Activated CD4-positive, alpha-beta T cell treated with anti-CD3 and anti-CD28 coated beads for 24 hours (primary cell): ENCODE measurements at places on chromosomes 12 and 14.

DNA sequence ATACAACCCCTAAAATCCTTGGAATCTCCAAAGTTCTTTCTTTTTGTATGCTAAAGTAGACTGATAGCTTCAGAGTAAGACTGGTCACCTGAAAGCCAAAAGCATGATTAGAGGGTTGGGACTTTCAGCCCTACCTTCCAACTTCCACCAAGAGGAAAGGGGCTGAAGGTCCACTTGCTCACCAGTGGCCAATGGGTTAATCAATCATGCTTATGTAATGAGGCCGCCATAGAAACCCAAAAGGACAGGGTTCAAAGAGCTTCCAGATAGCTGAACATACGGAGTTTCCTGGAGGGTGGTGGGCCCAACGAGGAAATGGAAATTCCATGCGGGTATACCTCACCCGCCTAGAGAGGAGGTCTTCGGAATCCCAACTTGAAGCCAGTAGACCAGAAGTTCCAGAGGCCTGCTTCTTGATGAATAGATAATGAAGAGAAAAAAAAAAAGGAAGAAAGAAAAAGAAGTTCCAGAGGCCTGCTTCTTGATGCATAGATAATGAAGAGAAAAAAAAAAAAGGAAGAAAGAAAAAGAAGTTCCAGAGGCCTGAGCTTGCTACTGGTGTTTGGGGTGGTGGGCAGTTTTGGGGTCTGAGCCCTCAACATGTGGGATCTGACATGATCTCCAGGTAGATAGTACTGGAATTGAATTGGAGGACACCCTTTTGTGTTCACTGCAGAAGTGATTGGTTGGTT, 11.2 kb upstream of the BTG1 start:
- DNase-seq, result no peak

- DNase-seq, result no peak
Measured at GRCh38 chr14:96281486-96281885, 25.5 kb downstream of the BDKRB1 start.

DNA sequence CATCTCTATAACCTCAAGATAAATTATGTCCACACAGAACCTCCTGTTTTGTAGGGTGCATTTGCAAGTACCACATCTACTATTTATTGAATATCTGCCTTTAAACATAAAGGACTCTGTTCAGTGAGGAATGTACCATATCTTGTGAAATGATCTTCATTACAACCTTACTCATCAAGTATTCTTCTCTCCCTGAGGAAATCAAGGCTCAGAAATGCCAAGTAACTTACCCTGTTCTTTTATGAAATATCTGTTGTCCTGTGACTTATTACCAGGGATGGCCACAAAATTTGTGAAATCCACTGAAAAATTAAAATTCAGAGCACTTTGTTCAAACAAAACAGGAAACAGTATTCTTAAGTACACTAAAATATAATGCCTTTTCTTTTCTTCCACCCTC, 366.7 kb downstream of the GALC start:
- DNase-seq, result no peak

DNA sequence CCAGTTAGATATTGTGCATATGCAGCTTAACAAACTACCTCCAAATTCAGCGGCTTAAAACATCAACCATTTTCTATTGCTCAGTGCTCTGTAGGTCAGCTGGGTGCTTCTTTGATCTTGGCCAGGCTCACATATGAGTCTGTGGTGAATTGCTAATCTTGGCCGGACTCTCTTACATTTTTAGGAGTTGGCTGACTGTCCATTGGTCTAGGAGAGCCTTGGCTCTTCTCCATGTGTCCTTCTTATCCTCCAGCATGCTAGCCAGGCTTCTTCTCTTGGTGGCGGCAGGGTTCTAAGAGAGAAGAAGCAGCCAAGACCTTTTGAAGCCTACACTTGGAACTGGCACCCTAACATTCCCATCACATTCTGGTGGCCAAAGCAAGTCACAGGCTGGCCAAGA, 174.3 kb upstream of the PWP1 start:
- DNase-seq, result no peak

- no peak for DNase-seq
Measured at GRCh38 chr14:38536376-38537038, 280.6 kb upstream of the CLEC14A start.

GRCh38 chr12:12217018-12217359, 49.9 kb downstream of the LRP6 start:
- no peak for DNase-seq
